ENCODE measurements at places on chromosomes 1 and 21. TPM values are rescaled to one million over a fixed set of nuclear protein-coding genes. Genes with fewer than 3 reads are reported as not detected.

Gene CYP4A22
- total RNA-seq: not detected

Gene LCE3D
- total RNA-seq: not detected

Gene POU3F1
- total RNA-seq: 5.9 TPM

Gene SHE
- 1.3 TPM for total RNA-seq

Gene FAM167B
- not detected for total RNA-seq

Gene CYP4Z1
- total RNA-seq: 0.63 TPM

Gene CDC73
- 58.5 TPM for total RNA-seq

Gene OXCT2
- 0.31 TPM for total RNA-seq

Gene LRRC7
- total RNA-seq: 639 TPM

Gene SSBP3
- 58.8 TPM for total RNA-seq

Gene HES5
- total RNA-seq: 16.0 TPM

Gene SYDE2
- 3.1 TPM for total RNA-seq

Gene A3GALT2
- not detected for total RNA-seq

Gene CD5L
- not detected for total RNA-seq

Gene KIF26B
- 51.3 TPM for total RNA-seq

Gene CSF3R
- 5.0 TPM for total RNA-seq

Gene SSX2IP
- 105 TPM for total RNA-seq

Gene MANEAL
- 41.0 TPM for total RNA-seq

Gene CA14
- 1.3 TPM for total RNA-seq

Gene ADORA3
- total RNA-seq: 2.2 TPM

Gene RCAN1
- 71.7 TPM for total RNA-seq

Gene EFNA3
- 11.3 TPM for total RNA-seq

Gene RPS6KA1
- total RNA-seq: 3.4 TPM

Gene SERPINC1
- not detected for total RNA-seq

Gene FMO3
- total RNA-seq: not detected

Gene ABCG1
- 27.5 TPM for total RNA-seq

Gene OR2T29
- total RNA-seq: not detected

All from parietal lobe (tissue), 2 donors.